ENCODE measurements at places on chromosomes 4 and X. TPM values are rescaled to one million over a fixed set of nuclear protein-coding genes. Genes with fewer than 3 reads are reported as not detected.

GRCh38 chr4:2334826-2335728 lies 73.2 kb upstream of the MXD4 start:
- DNase-seq, result no peak

DNA sequence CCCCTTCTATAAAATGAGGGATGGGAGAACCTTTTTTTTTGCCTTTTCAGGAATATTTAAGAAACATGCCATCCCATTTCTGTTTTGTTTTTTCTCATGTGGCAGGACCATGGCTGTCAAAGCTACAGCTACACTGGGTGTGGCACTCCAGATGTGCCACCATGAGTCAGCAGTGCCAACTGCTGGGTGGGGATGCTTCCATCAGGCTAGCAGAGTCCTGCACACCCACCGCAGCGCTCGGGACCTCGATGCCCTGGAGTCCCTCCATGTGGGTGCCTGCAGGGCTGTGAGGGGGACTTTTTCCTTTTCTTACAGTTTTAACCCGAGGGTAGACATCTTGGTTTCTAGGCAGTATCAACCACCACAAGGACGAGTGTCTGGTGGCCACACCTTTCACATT lies 352.6 kb downstream of the NR3C2 start:
- no peak for DNase-seq

GRCh38 chr4:84258905-84259830 lies 239.9 kb downstream of the NKX6-1 start:
- no peak for DNase-seq

GATA1 gene
- total RNA-seq, result not detected

DNA sequence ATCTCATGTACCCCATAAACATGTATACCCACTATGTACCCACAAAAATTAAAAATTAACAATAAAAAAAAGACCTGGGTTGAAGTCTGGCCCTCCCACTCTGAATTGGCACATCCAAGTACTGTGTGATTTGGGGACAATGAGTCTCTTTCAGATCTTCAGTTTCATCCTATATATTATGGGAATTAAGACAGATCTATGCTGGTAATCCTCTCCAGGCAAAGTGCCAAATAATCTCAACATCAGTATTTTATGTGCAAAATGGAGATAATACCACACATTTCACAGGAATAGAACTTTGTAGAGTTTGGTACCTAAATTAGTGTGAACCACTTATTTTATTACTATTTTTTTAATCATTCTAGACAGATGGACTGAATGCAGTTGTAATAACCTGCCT lies 11.0 kb upstream of the SCD5 start:
- no peak for DNase-seq

DNA sequence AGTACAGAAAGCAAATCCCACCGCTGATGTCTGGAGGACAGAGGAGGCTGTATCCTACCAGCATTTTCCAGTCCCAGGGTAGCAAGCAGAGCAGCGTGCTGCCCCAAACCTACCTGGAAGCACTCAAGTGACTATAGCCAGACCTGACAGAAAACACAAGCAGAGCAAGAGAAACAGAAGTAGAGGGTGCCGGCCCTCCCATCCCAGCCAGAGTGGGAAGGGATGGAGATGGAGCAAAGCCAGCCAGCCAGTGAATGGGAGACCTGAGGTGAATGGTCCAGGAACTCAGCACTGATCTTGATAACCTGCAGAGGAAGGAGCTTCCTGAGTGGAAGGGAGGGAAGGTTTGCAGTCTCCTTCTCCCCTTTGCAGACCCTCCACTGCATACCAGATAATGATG lies 185.2 kb downstream of the MAML3 start:
- no peak for DNase-seq

UGT2B7 gene
- total RNA-seq, result not detected

DNA sequence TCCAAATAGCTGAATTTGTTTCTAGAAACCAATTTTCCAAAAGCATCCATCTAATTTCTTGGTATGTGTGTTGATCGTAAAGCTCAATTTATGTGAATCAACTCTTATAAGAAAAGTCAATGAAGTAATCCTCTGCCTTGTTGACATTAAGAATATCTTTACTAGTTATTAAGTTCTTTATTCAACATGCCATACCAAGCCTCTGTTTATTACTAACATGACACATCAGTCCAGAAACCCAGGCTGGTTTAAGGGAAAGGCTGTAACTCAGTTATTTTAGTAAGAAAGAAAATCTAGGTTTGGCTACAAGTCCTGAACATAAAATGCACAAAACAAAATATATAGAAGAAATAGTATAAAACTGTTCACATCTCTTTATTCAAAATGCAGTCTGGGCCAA lies 48.0 kb downstream of the KLHL34 start:
- no peak for DNase-seq

- no peak for DNase-seq
Observed at GRCh38 chr4:186107947-186108346, 3.4 kb downstream of the FAM149A start.

DNA sequence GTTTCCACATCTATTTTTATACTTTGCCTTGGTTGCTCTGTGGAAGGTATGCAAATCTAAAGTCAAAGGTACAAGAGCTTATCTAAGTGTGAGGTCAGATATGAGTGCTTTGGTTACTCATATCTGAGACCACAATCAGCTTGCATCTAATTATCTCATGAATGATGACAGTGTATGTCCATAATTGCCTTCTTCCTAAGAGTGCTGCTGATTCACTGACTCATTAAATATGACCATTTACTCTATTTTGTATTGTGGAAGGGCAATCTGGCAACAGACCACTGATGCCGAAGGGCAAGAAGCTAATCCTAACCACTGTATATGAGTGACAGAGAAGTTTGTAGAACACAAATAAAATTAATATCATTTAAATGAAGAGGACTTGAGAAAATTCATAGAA lies 1190.2 kb upstream of the AGA start:
- DNase-seq, result no peak

GRCh38 chrX:43939187-43939926 lies 33.8 kb downstream of the NDP start:
- no peak for DNase-seq

FHIP1A gene
- total RNA-seq, result 0.45 TPM

- DNase-seq, result no peak
Observed at GRCh38 chrX:47297874-47298273, 65.1 kb downstream of the USP11 start.

SLC10A3 gene
- total RNA-seq, result 16.1 TPM

DNA sequence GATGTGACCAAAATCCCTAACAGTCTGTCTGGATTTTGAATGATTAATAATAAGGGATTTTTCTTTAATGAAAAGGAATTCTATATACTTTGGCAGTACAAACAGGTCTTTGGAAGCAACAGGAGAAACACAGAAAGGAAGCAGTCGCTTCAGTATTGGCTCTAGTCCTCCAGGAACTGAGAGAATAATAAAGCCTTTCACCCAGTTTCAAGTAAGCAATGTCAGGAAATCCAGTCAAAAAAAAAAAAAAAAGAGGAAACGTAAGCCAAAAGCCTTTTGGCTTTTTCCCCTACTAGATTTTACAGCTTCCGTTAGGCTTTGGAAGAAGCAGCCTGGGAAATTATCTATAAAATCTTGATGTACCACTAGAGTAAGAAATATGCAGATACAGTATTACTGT lies 61.7 kb upstream of the HDAC8 start:
- DNase-seq, result no peak
